Cerebellum (tissue), 4 donors: ENCODE measurements at places on chromosomes 11 and 22. TPM values are rescaled to one million over a fixed set of nuclear protein-coding genes. Genes with fewer than 3 reads are reported as not detected.
A peak's percentile ranks its signal among the peaks of the same experiment; 100 is the strongest.

- DNase-seq, result no peak
Observed at GRCh38 chr11:117479372-117479771, 151.7 kb downstream of the CEP164 start.

DNA sequence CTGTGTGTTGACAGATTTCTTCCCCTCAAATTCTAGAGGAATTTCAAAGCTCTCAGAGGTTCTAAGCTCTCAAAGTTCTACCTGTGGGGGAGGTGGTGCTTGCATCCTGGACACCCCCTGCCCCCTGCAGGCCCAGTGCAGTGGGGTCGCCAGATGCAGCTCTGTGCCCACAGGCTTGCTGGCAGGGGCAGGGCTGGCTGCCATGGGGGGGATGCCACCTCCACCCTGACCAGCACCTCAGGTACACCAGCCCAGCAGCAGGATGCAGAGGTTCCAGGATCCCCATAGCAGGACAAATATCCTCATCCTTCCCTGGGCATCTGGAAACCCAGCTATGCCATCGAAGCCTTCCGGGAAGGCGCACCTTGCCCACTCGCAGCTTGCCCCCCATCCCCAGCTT, 91.1 kb downstream of the BRD1 start:
- no peak for DNase-seq

DNA sequence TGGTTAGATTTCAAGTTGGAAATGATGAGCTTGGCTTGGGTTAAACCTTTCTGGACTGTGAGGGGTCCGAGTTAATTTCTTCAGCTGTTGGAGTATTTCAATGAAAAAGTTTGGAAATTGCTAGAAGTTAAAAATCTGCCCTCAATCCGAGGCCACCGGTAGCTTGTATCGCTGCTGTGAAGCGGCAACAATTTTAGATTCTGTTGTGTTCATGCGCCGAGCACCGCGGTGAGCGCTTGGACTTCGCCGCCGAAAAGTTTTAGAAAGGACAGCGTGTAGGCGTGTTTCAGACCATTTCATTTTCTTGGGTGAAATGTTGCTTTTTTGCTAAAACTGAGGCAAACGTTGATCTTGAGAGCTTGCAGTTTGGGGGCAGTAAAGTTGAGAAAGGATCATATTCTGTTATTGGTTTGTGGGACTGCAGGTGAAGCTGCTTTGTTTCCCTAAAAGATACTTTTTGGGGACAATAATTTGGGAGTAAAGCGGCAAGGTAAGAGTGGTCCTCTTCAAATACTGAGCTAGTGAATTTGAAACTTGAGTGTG, 928 bp downstream of the FBXO7 start:
- peak; percentile 11 for DNase-seq

GRCh38 chr22:37317698-37318210, 35.4 kb downstream of the CYTH4 start:
- no peak for DNase-seq

- DNase-seq, result no peak
Observed at GRCh38 chr11:12677131-12677530, 2.9 kb downstream of the TEAD1 start.

DNA sequence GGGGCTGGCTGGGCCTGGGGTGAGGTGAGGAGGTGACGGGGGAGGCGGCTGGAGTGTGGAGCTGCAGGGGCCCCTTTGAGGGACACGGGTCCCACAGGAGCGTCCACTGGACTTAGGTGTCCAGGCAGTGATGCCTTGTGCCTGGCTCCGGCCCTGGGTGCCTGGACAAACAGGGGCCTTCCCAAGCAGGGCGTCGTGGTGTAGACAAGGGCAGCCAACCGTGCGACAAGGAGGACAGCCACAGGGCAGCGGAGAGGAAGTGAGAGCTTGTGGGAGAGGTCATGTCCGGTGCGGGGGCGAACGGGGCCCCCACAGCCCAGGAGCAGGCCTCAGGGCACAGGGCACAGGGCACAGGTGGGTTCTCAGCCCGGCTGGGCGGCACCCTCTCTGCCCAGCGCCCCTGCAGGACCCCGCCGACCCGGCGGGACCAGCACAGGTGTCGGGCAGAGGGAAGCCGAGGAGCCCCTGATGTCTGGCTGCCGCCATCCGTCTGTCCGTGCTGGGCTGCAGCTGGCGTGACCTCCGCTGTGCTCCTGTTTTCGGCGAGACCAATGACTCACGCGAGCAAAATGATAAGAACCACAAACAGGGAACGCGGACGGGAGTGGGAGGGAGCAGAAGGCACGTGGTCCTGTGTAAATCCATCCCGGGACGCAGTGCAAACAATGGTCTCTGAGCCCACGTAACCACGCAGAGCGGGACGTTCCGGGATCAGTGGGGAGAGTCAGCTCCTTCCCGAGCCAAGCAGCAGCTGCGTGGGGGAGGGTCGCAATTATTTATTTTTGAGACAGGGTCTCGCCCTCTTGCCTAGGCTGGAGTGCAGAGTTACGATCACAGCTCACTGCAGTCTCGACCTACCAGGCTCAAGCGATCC, 49.1 kb upstream of the A4GALT start:
- DNase-seq, result no peak

DNA sequence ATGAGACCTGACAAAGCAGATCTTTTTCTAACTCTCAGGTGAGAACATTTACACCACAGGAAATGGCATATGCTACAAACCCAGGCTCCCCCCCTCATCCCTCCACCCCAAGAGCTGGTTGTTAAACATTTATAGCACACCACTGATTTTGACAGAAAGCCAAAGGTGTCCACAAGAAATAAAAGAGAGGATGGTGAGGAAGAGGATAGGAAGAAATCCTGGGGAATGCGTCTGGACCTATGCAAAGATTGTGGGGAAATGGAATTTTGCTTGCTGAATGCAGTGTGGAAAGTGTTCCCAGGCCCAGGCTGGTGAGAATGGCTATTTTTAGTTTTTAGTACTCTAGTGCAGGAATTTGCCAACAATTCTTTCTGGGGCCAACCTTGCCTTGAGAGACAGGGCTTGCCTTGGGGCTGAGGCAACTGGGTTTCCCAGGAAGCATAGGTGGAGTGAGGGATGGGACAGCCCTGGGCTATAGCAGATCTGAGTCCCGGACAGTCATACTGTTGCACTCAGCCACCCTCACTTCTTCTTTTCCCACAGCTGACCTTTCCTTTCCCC, 163.9 kb downstream of the ADAMTS15 start:
- no peak for DNase-seq

DNA sequence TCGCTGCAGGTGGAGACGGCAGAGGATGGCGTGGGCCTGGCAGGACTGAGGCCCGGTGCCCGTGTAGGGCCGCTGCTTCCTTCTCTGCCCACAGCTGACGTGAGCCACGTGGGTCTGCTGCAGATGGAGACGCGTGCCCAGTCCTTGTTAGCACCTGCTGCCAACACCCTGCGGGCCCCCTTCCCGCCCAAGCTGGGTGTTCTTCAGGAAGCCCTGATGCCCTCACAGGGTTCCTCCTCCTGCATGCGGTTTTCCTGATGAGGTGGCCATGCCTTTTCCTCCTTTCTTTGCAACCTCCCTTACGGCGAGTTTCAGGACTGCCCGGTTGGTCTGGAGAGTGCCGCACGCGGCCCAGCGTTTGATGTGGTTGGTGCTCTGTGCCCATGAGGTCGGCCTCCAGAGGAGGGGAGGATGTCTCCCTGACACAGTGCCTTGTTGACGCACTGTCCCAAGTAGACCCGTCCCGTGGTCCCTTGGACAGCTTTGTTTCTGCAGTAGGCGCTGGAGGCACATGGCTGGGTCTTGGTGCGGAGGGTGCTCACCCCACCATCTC, 44.7 kb downstream of the AP2A2 start:
- DNase-seq, result no peak

GRCh38 chr11:123374622-123374968, 55.5 kb upstream of the GRAMD1B start:
- no peak for DNase-seq

DNA sequence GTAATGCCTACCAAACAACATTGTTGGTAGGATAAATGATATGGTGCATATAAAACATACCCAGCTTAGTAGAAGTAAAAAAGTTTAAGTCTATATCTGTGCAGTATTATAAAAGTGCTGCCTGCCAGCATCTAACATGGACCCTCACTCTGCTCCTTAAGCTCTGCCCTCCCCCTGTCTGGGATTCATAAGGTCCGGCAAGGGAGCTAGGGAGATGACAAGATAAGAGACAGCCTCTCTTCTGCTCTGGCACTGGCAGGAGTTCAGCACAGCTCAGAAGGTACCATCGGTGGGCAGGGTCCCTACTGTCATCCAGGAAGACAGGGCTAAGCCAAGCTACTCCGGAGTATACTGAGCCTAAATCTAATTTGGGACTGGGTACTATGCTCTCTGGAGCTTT, 42.8 kb downstream of the TRIM66 start:
- DNase-seq, result no peak

GRCh38 chr22:27335102-27335660, 466.4 kb downstream of the MN1 start:
- no peak for DNase-seq

GRCh38 chr11:100970283-100971164, 159.1 kb downstream of the PGR start:
- DNase-seq, result no peak

OR8A1 gene
- total RNA-seq, result not detected

SLC1A2 gene
- total RNA-seq, result 135 TPM

KDM4E gene
- total RNA-seq, result not detected

TUB gene
- total RNA-seq, result 76.3 TPM

LUZP2 gene
- 45.9 TPM for total RNA-seq

ELMOD1 gene
- 47.8 TPM for total RNA-seq
